NCI-H2029 treated with DMSO at 0.1 percent for 48 hours (cell line): ENCODE measurements at places on chromosomes 2 and 18.
A peak's percentile ranks its signal among the peaks of the same experiment; 100 is the strongest.

GRCh38 chr2:120954939-120955338, 219.3 kb downstream of the GLI2 start:
- DNase-seq: no peak

DNA sequence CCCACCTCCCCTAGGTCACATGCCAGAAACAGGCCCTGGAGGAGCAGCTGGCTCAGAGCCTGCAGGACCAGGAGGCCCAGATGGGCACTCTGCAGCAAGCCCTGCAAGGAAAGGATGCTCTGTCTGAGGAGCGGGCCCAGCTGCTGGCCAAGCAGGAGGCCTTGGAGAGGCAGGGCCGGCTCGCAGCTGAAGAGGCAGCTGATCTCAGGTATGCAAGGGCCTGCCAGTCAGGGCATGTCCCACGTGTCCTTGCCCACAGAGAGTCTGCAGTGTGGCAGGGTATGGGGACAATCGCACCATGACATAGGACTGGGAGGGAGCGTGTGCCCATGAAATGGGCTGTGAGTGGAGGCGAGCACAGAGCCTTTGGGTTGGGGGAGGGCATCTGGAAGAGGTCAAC, 39.9 kb downstream of the CROCC2 start:
- no peak for DNase-seq

- DNase-seq: no peak
Observed at GRCh38 chr2:182694189-182694588, 21.9 kb upstream of the DNAJC10 start.

DNA sequence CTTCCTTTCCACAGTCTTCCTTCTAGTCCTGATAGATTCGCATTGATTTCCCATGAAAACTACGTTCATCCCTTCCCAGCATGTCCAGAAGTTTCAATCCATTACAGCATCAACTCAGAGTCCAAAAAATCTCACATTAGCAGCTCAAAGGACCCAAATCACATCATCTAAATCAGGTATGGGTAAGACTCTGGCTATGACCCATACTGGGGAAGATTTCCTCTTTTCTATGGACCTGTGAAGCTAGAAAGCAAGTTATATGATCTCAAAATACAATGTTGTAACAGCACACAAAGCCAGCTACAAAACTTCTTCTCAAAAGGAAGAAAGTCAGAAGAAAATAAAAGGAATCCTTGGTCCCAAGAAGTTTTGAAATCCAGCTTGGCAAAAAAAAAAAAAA, 5.7 kb upstream of the DCC start:
- DNase-seq: no peak

GRCh38 chr18:21684731-21685130, 19.8 kb downstream of the ABHD3 start:
- DNase-seq: no peak

GRCh38 chr2:181376442-181376841, 80.7 kb upstream of the ITGA4 start:
- no peak for DNase-seq

GRCh38 chr2:45330108-45330507, 281.0 kb downstream of the SRBD1 start:
- DNase-seq: peak; percentile 17

- no peak for DNase-seq
Observed at GRCh38 chr2:102144128-102144527, 1.6 kb downstream of the IL1R1 start.
